ENCODE measurements at places on chromosomes 2 and 18.
A peak's percentile ranks its signal among the peaks of the same experiment; 100 is the strongest.

- no peak for DNase-seq
Observed at GRCh38 chr2:233764264-233764663, 4.2 kb downstream of the UGT1A1 start.

- no peak for DNase-seq
Observed at GRCh38 chr18:46759890-46760289, 3.0 kb upstream of the ST8SIA5 start.

GRCh38 chr2:152005607-152006006, 93.2 kb downstream of the CACNB4 start:
- DNase-seq, result no peak

DNA sequence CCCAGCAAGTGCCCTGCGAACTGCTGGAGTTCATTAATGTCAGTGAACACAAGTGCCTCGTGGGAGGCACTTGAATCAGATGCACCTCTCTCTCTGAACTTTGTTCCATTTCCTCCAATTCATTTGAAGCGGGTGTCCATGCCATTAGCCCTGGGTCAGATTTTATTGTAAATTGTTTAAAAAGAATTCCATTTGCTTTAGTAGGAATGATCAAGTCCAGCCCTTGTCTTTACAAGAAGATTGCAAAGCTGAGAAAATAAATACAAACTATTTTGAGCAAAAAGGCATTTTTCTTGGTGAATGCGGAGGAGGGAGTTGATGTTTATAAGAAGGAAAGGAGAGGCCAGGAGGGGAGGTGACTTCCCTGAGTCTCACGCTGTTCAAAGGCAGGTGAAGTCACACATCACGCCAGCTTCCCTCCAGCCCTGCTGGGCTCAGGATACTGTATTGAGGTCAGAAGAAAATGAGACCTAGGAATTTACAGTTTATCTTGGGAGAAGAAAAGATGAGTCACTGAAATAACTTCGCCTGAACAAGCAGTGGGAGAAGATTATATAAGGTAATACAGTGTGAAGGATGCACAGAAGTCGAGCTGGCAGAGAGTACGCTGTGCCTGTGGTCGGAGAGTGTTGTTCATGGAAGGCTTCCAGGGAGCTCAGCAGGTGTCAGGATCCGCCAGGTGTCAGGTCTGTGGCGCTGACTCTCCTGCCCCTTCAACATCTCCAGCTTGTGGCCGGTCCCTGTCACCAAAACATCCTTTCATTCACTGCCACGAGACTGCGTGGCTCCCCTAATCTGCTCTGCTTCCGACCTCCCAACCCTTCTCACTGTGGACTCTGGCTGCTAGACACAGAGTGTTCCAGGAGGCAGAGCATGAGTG, 36.5 kb downstream of the EFR3B start:
- DNase-seq, result peak; percentile 64

- DNase-seq, result no peak
Observed at GRCh38 chr2:138536302-138536701, 34.7 kb downstream of the SPOPL start.

DNA sequence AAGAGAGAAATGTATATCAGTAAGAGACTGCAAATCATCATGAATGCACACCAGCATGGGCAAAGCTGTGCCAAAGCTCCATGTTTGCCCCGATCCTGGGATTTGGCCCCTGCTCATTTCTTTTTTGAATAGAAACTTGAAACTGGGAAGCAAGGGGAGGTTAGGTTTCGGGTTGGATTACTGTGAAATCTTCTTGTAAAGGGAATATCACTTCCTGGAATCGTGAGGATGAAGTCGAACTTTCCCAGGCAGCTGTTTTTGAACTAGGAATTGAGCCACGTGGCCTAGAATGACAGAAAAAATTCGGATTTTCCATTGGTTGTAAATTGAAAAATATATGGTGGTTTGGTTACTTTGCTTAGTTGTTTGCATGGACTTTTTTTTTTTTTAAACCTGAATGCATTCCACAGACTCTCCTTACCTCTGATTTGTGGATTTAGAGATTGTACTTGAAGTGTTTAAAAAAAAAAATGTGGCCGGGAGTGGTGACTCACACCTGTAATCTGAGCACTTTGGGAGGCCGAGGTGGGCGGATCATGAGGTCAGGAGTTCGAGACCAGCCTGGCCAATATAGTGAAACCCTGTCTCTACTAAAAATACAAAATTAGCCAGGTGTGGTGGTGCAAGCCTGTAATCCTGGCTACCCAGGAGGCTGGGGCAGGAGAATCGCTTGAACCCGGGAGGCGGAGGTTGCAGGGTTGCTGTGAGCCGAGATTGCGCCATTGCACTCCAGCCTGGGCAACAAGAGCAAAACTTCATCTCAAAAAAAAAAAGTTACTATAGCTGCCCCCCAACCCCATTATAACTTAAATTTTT, 32.1 kb downstream of the GRHL1 start:
- DNase-seq, result no peak

DNA sequence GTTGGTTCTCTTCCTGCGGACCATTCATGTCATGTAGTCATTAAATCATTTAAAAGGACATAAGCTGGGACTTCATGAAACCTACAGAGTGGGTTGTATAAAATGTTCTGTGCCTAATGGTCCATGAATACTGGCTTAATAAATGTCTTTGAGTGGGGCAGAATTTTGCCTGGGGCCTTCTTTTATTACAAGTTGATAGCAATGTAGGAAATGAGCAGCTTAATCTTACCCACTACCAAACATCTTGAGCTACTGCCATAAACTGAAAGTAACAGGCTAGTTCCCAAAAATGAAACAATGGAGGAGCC, 130.9 kb downstream of the TMEM17 start:
- no peak for DNase-seq

DNA sequence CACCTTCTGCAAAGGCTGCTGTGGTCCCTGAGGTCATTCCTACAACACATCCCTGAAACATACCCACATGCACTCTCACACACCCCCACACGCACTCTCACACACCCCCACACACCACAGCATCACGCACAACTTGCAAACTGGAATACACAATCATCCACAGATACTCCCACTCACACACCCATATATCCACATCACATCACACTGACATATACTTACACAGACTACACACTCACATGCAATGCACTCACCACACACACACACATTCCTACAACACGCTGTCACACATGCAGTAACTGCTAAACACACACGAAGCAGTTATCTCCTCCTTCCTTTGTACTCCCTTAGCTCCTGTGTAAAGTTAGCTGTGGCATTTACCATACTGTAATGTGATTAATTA, 57.1 kb upstream of the PKDCC start:
- DNase-seq, result no peak

GRCh38 chr18:76895498-76895897, 73.1 kb downstream of the ZNF236 start:
- DNase-seq, result no peak

GRCh38 chr2:212194396-212194795, 344.2 kb downstream of the ERBB4 start:
- no peak for DNase-seq

DNA sequence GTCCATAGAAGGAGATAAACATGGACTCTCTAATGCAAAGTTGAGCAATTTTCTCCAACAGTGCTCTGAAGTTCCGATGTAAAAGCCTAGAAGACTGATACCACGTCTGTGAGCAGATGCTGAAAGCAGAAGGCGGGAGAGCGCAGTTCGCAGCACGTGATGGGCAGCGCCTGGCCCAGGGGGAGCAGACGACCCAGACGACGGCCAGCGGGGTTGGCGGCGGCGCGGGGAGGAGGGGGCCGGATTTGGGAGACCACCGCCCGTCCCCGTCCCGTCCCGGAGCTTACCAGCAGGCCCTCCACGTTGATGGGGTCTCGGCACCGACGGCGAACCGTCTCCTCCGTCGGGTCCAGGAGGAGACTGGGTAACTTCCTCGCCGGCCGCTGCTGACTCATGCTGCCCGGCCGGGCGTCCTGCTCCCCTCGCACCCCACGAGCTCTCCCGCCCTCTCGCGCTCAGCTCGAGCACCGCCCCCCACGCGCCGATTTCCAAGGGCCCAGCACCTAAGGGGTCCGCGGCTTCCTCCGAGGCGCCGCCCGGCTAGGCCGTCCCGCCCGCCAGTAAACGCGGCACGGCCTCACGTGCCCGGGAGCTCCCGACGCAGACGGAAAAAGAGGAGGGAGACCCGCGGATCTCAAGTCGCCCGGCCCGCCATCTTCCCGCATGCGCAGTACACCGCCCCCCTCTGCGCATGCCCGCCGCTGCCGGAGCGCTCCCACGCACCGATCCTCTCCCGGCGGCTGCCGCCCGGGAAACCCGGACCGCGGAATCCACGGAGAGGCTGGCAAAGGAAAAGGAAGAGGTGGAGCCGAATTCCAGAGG, at the start of gene E2F6:
Gene E2F6 (minus strand): TSS at position 677 of the 822 bp plus-strand sequence. CDS start 282 bp downstream, at position 395.
- peak; percentile 90 for DNase-seq

DNA sequence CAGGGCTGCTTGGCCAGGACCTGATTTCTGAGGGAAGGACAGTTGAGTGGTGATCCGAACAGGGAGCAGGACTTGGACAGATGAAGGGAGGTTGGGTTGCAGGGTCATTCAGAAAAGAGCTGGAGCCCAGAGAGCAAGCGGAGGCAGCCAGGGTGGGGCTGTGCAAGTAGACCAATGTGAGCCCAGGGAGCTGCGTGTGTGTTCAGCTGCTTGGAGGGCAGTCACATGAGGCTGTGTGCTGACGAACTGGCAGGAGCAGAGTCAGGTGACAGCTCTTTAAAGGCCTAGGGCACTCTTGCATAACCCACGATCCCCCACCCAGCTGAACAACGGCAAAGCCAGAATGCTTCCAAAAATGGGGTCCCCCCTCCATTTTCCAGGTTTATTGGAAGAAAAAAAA, 4.6 kb upstream of the MLPH start:
- peak; percentile 14 for DNase-seq

DNA sequence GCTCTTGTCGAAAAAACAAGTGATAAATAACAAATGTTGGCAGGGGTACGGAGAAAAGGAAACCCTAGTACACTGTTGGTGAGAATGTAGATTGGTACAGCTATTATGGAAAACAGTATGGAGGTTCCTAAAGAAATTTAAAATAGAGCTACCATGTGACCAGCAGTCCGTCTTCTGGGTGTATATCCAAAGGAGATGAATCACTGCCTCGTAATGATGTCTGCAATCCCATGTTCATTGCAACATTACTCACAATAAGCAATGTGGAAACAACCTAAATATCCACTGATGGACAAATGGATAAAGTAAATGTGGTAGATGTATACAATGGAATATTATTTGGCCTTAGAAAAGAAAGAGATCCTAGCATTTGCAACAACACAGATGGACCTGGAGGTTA, 50.6 kb downstream of the SLC16A14 start:
- no peak for DNase-seq

DNA sequence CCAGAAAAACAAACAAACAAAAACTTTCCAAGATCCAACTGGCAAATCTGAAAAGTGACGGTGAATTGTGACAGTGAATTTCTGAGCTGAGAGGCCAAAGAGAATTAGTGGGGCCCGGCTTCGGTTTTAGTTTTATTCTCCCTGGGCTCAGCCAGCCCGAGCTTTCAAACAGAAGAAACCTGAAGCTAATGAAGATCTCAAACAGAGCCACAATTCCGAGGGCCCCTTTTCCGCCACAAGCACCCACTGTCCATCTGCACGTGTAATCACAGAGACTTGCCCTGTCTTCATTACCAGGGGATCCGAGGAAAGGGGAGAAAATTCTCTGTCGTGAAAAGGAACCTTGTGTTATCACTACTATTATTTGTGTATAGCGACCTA, 4.2 kb upstream of the ONECUT2 start:
- no peak for DNase-seq

GRCh38 chr2:200728630-200729029, 83.1 kb upstream of the BZW1 start:
- no peak for DNase-seq

- no peak for DNase-seq
Observed at GRCh38 chr2:227366769-227367426, 12.2 kb downstream of the TM4SF20 start.

DNA sequence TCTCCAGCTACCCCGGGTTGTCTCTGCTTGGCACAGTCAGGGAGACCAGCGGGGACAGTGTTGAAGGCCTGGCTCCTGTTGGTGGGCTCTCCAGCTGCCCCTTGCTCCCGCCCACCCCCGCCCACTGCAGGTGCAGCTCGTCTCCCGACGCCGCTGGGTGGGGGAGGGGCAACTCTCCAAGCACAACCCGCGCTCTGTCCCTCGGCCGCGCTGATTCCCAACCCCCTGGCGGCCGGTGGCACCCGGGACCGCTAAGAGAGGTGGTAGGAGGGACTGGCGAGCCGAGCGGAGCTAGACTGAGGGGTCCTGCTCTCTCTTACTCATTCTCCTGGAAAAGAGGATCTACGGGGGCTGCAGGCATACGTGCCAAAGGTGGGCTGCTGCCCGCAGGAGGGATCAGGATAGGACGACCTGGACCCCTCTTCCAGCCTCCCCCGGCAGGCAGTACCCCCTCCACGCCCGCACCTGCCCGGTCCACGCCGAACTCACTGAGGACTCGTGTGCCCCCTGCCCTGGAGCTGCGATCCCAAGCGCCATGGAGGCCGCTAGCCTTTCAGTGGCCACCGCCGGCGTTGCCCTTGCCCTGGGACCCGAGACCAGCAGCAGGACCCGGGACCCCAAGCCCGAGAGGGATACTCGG, 44.5 kb downstream of the DDX18 start:
- DNase-seq, result no peak

GRCh38 chr2:71932037-71932779, 215.5 kb downstream of the CYP26B1 start:
- no peak for DNase-seq

DNA sequence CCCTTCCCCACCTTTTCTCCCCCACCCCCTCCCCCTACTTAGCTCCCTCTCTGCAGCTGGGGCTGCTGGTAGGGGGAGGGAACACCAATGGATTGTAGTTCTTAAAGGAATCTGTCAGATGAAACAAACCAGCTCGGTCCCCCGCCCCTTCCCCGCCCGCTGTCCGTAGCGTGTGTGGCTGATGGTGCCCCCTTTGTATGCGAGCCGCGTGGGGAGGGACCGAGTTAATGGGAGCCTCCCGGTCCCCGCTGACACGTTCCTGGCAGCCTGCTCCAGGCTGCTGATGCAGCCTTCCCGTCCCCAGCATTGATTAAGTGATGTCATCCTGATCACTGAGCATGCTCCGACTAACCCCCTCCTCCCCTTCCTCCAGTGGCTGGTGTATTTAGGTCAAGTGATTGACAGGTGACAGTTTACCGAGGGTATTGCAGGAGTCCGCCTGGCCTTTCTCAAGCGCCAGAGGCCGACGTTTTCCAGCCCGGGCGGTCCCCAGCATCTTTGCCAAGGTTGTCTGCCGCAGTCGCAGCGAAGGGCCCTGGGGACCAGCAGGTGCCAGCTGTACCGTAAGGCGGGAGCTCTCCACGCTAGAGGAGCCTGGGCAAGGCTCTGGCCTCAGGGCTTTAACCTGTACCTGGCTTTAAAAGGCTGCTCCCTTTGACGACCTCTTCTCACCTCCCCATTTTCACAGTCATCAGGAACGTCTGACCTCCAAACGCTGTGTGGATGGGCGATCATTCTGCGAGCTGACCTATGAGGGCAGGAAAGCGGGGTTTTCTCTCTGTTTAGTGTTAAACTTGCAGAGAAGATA, 1.8 kb downstream of the KIF5C start:
- DNase-seq, result no peak
